Hematopoietic multipotent progenitor cell treated with erythropoietin and hydrocortisone succinate and interleukin-3 and kit ligand, for 17 days (in vitro differentiated cells): ENCODE measurements at places on chromosomes 6 and 20.

DNA sequence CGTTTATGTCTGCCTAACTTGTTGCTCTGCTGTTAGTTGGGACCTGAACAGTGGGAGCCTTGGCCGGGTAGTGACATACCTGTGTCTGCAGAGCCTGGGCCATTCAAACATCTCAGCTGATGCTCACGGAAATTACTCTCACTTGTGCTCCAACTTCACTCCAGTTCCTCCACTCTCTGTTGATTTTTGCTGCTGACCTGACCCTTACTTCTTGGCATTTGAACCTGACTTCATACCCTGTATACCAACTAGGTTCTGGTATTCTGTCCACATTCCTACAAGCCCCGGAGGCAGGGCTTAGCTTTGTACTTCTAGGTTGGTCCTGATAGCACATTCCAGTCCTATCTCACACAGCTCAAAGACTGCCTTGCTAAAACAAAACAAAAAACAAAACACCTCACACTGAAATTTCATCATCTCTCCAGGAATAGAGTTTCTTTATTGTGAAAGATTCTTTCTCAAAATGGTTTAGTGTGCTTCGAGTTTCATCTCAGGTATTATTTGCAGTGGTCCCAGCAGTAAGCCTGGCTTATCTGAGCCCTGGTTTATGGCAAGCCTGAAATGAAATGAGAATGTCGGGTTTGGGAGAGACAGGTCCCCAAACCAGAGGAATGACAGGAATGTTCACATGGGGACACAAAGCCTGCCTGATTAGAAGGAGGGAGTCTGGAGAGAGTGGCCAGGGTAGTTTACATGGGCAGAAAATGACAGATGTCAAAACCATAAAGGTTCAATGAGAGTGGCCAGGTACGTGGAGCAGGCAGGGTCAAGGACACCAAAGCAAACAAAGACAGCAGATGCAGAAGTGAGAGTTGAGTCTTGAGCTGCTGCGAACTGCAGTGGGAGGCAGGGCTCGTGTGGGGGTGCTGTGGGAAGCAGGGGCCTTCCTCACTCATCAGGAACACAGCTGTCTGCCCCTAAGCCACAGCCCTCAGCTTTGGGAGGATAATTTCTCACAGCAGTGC is 174.2 kb upstream of the HDAC2 start:
- DNase-seq, result no peak

- DNase-seq, result no peak
Observed at GRCh38 chr20:33719277-33719988, 677 bp downstream of the PXMP4 start.

DNA sequence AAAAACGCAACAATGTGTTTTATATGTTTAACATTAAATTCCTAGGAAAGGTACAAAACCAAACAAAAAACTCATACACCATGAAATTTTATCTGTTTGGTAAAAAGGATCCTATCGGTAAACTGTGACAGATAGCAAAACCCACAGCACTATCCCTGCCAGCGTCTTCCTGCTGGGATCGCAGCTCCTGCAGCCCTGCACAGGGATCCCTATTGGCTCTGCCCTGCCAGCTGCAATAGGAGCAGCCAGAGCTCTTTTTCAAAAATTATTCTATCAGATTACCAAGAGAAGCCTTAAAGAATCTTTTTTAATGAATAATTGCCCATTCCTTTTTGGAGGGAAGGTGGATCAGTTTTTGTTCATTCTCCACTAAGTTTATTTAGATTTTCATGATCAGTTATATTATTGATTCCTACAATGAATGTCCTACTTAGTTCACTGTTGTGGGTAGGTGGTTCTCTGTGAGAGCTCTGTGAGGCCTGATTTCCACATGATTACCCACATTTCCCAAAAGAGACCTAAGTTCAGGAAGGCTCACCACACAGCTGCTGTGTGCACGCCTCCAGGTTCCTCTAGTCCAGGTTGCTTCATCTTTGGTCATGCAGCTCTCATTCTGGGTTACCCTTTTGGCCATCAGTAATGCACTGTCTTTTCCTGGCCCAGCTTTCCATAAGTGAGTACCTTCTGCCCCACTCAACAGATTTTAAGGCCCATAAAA is 293.8 kb downstream of the FRK start:
- no peak for DNase-seq

DNA sequence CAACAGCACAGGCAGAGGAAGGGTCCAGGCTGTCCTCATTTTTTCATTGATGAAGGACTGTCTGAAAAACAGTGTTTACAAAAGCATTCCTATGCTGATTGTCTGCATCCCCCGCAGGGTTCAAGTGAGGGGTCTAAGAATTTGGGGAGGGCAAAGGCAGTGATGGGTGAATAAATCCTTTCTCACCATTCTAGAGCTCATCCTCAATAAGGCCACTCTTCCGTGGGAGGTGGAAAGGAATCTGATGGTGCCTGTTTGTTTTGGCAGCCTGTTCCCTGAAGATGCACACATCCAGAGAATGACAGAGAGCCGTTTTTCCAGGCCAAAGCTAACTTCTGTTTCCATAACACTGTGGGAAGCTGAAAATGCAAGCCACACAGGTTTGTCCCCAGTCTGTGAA is 164.5 kb downstream of the MOXD1 start:
- DNase-seq, result no peak

GRCh38 chr6:134422426-134423231 is 104.7 kb upstream of the SGK1 start:
- no peak for DNase-seq
